ENCODE measurements at places on chromosomes 7 and 10.

DNA sequence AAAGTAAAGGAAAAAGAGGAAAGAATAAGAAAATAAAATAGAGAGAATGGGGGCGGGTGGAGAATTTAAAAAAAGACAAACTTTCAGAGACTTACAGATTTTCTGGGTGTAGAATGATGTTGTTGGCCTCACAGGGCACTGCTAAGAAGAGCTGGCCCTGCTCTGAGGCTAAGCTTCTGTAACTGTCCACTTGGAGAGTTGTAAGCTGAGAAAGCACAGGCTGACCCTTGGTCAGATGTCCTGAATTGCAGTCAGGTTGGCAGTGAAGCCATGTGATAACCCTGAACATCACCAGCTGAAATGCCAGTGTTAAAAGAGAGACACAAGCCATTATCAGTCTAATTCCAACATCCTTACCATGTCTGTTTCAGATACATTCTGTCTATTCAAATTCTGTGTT, 272.1 kb upstream of the SORCS1 start:
- no peak for DNase-seq

GRCh38 chr7:92614660-92615174, 24.5 kb upstream of the FAM133B start:
- DNase-seq = no peak

GRCh38 chr10:20677340-20677739, 219.8 kb downstream of the NEBL start:
- no peak for DNase-seq

DNA sequence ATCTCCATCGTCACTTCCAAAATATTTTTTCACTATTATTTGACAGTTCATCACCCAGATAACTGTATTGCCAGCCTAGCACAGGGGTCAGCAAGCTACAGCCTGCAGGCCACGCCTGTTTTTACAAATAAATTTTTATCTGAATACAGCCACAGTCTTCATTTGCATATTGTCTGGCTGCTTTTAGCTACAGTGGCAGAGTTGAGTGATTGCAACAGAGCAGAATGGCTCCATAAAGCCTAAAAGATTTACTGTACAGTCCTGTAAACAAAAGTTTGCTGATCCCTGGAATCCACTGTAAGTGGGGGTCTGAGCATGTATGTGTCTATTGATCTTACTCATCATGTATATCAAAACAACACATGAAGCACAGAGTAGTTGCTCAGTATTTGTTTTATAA, 45.9 kb upstream of the GNAI1 start:
- no peak for DNase-seq

- DNase-seq = peak; percentile 75
Measured at GRCh38 chr10:50322077-50322476, 70.8 kb upstream of the ASAH2 start.

DNA sequence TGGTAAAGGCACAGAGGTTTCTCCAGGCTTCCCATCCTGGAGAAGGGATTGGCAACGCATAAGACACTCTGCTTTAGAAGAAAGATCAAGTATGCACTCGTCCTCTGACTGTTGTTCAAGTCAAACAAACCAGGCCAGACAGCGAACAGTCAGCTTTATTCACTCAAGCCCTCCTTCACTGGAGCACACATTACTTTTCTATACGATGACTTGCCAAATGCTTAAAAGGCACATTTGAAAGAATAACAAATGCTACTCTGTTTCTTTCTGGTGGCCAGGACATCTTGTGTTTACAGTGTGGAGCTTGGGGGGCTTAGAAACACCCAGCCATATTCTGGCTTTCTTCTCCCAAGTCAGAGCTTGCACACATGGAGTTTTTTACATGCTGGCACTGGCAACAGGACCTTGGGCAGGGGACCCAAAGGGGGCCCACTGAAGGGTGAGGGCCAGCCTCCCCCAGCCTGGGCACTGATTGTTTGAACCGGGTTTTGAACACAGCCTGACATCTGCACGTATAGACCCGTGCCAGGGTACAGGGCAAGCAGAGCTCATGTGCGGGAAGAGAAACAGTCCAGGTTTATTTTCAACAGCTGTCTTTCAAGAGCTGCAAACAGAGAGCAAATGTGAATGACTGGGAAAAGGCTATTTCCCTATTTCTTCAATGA, 33.3 kb upstream of the FGFR2 start:
- no peak for DNase-seq

GRCh38 chr7:77328669-77329068, 87.5 kb downstream of the GSAP start:
- peak; percentile 19 for DNase-seq

DNA sequence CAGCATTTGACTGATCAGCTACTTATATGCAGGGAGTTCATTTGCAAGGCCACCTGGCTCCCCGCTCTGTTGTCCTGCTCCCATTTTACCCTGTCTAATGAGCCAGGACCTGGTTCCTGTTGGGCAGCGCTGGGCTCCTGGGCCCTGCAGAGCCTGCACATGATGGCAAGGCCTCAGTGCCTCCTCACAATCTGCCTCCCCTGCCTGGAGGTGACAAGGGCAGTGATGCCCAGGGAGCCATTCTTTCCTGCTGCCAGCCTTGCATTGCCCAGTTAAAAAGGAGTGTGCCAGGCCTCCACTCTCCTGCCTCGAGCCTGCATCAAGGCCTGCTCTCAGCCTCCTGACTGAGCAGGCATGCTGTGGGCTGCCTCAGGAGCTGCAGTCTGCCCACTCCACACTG, 28.5 kb downstream of the CHAT start:
- no peak for DNase-seq

DNA sequence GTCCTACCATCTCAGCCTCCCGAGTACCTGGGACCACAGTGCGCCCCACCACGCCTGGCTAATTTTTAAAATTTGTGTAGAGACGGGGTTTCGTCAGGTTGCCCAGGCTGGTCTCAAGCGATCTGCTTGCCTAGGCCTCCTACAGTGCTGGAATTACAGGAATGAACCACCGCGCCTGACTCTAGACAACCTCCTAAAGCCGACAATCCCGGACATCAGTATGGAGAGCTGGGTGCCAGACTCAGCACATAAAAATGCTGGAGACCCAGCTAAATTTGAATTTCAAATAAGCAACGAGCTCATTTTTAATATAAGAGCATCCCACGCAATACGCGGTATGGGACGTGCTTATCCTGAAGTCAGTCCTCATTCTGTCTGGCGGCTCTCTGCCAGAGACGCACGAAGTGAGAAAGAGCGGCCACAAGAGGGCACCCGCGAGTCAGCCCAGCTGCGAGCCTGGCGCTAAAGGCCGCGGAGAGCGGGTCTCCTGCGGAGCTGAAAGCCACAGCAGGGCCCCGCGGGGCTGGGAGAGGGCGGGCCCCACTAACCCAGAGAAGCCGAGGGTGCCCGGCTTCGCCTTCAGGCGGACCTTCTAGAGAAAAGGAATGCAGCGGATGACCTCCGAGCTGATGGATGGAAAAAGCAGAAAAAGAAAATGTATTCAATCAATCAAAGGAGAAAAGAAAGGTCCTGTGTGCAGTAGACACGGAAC, 7.0 kb downstream of the CALY start:
- DNase-seq = peak; percentile 95

DNA sequence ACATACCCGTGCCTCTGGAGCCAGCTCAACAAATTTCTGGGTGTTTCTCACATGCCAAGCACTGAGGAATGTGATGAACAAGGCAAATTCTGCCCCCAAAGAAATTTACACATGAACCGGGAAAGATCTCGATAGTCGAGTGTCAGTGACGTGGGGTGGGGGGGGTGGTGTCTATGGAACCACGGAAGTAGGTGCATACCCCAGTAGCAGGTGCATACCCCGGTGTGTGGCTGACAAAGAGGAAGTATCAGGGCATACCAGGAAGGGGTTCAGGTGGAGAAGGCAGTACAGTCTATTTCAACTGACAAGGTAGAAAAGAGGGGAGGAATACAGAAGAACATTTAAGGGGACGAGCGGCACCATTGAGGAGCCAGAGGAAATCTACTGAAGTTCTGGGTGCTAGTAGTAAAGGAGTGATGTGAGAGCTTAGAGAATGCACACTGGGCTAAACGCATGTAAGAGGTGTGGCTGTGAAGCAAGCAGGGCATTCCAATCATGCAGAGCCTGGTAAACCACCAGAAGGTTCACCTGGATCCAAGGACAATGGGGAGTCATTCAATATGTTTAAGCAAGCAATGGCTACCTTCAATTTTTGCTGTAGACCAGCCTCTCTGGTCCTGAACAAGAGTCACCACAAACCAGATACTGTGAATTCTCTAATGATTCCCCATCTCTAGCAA, 6.2 kb downstream of the CCDC6 start:
- DNase-seq = peak; percentile 4

DNA sequence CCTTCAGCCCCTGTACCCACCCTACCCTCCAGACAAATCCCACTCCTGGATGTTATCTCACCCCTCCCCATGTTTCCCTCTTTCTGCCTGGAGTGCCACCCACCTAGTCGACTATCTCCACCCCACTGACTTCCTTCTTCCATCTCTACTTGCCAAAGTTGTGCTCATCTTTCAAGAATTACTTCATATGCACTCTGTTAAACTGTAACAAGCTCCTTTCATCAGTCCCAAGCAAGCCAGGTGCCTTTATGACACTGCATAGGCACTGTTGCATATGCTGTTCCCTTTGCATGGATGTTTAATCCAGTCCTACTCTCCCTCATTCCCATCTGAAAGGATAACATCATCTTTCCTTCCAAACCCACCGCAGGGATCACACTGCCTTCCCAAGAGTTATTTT, 8.9 kb upstream of the CDK1 start:
- no peak for DNase-seq

DNA sequence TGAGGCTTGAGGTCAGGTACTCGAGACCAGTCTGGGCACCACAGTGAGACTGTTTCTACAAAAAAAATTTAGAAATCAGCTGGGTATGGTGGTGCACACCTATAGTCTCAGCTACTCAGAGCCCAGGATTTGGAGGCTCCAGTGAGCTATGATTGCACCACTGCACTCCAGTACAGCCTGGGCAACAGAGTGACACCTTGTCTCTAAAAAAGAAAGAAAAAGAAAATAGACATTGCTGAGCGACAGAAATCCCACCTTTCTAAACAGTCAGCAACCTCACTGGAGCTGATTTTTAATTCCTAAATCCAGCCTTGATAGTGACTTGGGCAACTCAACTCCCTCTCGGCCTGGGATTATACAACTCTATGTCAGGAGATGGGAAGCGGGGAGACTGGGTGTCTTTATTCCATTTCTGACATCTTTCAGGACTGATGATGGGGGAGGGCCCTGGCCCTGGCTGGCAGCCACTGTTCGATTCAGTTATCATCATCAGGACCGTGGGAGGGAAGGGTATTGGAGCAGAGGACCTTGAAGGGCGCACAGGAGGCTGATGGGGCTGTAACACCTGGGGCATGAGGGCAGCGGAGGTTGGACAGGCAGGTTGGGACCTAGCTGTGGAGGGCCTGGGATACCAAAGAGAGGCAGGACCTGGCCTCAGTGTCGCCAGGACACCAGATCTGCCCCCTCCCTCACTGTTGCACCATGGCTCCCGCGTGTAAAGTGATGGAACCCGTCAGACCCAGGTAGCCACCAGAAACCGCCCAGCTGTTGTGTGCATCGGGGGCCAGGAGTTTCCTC, 14.7 kb downstream of the HSPB1 start:
- DNase-seq = no peak

DNA sequence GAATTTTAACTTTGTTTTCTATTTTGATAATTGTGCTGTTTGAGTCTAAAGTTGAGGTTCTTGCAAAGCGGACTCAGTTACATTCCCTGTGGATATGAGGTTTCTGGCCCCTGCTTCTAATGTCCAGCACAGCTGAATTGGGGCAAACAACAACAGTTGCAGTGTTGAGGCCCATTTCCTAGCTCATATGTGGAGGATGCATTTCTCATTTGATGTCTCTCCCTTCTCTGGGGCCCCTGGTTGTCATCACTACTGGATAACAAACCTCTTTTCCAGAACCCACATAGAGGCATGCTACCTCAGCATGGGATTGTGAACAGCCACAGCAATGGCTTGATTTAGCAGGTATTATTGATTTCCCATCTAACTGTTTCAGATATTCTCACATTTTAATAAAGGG, 208.2 kb upstream of the VSTM2A start:
- DNase-seq = no peak

Data from suppressor macrophage treated with lipopolysaccharide for 1 hour (primary cell).